ENCODE measurements at places on chromosomes 7 and 10. TPM values are rescaled to one million over a fixed set of nuclear protein-coding genes. Genes with fewer than 3 reads are reported as not detected.
A peak's percentile ranks its signal among the peaks of the same experiment; 100 is the strongest.

GRCh38 chr7:90345595-90346335 lies 751 bp upstream of the GTPBP10 start:
- H3K27me3 ChIP-seq = no peaks in the 10 kb centered on the region
- no peaks in the 10 kb centered on the region for H3K4me1 ChIP-seq
- peak overlapping the region; percentile 74 for H3K27ac ChIP-seq
- DNase-seq = peak; percentile 53

GRCh38 chr7:135763261-135763660 lies 14.6 kb upstream of the FAM180A start:
- H3K27me3 ChIP-seq = no peaks in the 10 kb centered on the region
- no peak overlapping the region for H3K4me3 ChIP-seq
- H3K4me1 ChIP-seq = 0 out of 2 replicates have a peak, but pooled peaks cover 2% of the 10 kb centered on the region
- H3K36me3 ChIP-seq = no peaks in the 10 kb centered on the region
- no peak overlapping the region for H3K27ac ChIP-seq
- no peak for DNase-seq

- no peak for DNase-seq
- H3K36me3 ChIP-seq = no peaks in the 10 kb centered on the region
- no peak overlapping the region for H3K4me3 ChIP-seq
- H3K4me1 ChIP-seq = no peaks in the 10 kb centered on the region
- no peaks in the 10 kb centered on the region for H3K27me3 ChIP-seq
Measured at GRCh38 chr7:45350896-45351295, 193.3 kb downstream of the RAMP3 start.

DNA sequence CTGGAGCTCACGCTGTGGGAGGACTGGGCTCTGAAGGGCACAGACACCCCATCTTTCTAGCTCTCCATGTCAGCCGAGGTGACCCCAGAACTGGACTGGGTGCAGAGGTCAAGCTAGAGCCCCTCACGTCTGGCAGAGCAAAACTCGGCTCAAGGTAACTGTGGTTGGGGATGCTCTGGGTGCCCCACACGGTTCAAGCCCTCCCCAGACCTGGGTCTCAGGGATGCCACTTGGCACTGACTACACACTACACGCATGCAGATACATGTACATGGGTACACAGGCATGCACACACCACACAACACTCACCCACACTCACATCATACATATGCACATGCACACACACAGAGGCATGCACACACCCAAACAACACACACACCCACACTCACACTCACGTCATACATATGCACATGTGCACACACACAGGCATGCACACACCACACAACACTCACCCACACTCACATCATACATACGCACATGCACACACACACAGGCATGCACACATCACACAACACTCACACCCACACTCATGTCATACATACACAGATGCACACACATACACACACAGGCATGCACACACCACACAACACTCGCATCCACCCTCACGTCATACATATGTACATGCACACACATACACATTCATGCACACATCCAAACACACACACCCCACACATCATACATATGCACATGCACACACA lies 219.3 kb downstream of the DNAJB6 start:
- H3K4me3 ChIP-seq = no peak overlapping the region

- no peak overlapping the region for H3K4me3 ChIP-seq
- no peaks in the 10 kb centered on the region for H3K4me1 ChIP-seq
- no peak overlapping the region for H3K27ac ChIP-seq
- no peak for DNase-seq
Measured at GRCh38 chr7:36070230-36070629, 82.8 kb upstream of the EEPD1 start.

DNA sequence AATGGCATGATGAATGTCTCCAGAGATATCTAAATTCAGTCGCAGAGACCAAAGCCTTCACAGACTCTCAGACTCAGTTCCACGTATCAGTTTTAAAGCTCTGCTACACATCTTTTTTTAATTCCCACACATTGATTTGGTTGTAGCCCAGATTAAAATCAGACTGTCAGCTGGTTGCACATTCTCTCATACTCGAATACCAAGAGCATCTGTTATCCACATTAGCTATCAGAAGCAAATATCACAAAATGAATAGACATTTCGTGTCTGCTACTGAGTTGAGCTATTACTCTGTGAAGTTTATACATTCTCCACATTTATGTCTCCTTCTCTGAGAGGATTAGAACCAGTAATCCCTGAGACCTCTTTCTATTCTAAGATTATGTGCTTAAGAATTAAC lies 229.2 kb downstream of the GPAM start:
- no peak overlapping the region for H3K4me3 ChIP-seq
- no peak overlapping the region for H3K27ac ChIP-seq
- H3K27me3 ChIP-seq = no peaks in the 10 kb centered on the region
- DNase-seq = no peak
- H3K36me3 ChIP-seq = no peaks in the 10 kb centered on the region

DNA sequence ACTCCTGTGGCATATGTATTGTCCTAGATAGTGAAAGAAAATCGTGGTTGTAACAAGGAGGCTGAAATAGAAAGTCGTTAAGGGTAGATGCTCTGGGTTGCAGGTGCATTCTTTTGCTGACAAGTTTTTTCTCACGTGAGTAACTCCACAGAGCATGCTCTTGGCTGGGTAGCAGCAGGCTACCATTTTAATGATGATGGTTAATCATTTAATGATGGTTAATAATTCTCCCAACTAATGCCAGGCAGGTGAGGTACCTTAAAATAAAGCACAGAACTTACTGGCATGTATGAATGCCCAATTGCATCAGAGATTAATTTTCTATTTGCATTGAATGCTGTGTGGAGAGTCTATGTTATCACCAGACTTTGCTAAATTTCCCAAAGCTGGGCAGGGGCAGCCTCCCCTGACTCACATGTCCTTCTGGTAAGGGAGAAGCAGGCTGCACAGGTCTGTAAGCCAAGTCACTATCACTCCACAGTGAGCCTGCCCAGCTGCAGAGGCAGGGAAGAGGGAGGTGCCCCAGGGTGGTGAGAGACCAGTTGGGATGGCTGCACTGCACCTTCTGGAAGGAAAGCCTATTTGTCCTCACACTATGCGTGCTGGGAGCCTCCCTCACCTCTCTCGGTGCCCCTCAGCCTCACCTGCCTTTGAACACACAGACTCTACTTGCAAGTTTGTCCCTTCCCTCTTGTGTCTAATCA lies 287.0 kb upstream of the IGFBP3 start:
- H3K27me3 ChIP-seq = 0 out of 2 replicates have a peak, but pooled peaks cover 2% of the 10 kb centered on the region
- no peak overlapping the region for H3K4me3 ChIP-seq
- no peaks in the 10 kb centered on the region for H3K36me3 ChIP-seq

Gene MICALL2
- 1.1 TPM for total RNA-seq

Gene SLC16A9
- total RNA-seq = 1.5 TPM

DNA sequence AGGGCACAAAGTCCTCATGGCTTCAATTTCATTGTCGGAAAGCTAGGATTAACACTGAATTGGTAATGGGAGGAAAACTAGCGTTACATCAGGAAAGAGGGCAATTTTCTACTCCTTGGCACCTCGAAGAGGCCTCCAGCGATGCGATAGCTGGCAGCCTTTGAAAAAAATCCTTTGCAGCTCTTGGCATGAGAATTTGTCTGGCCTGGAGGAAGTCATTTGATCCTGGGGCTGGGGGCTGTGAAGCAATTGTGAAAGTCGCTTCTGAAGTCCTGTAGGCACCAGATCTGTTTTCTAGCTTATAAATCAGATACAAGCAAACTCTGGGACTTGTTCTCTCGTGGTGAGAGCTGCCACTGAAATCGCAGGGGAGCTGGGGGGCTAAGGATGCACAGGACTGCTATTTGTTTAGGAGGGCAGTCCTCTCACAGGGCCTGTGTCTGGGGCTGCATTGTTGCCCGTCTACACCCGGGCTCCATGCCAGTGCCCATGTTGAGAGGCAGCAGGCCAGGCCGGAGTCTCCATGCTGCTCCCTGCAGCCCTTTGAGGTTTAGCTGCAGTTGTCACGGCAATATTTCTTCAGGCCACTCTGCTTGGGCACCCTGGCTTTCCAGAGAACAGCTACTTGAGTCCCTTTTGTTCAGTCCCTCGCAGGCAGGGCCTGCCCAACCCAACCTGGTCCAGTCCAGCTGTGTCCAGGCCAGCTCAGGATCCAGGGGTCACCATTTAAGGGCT lies 206.8 kb upstream of the LYZL1 start:
- H3K27me3 ChIP-seq = 0 out of 2 replicates have a peak, but pooled peaks cover 5% of the 10 kb centered on the region
- no peak for DNase-seq
- no peak overlapping the region for H3K27ac ChIP-seq
- H3K4me3 ChIP-seq = no peak overlapping the region
- H3K36me3 ChIP-seq = no peaks in the 10 kb centered on the region

DNA sequence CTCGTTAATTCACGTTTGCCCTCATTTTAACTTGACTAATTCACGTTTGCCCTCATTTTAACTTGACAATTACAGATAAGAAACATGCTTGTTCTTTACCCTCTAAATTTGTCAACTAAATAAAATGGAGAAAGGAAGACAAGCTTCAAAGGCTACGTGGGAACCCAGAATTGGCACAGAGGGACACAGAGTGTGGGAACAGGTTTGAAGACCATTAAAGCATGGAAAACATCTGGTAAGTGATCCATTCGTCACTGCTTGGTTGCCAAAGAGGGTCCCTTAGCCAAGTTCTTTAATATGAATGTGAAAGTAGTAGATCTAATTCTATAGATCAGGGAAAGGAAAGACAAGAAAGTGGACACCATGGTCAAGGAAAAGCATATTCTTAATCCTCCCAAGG lies 57.2 kb downstream of the ITIH5 start:
- no peaks in the 10 kb centered on the region for H3K36me3 ChIP-seq
- H3K27me3 ChIP-seq = no peaks in the 10 kb centered on the region
- no peak overlapping the region for H3K27ac ChIP-seq

Gene OPALIN
- not detected for total RNA-seq

Gene WNT8B
- not detected for total RNA-seq
